T-helper 9 cell (primary cell): ENCODE measurements at places on chromosomes 5 and 9.
A peak's percentile ranks its signal among the peaks of the same experiment; 100 is the strongest.

GRCh38 chr9:137740312-137740711 lies 121.5 kb downstream of the EHMT1 start:
- DNase-seq, result no peak

DNA sequence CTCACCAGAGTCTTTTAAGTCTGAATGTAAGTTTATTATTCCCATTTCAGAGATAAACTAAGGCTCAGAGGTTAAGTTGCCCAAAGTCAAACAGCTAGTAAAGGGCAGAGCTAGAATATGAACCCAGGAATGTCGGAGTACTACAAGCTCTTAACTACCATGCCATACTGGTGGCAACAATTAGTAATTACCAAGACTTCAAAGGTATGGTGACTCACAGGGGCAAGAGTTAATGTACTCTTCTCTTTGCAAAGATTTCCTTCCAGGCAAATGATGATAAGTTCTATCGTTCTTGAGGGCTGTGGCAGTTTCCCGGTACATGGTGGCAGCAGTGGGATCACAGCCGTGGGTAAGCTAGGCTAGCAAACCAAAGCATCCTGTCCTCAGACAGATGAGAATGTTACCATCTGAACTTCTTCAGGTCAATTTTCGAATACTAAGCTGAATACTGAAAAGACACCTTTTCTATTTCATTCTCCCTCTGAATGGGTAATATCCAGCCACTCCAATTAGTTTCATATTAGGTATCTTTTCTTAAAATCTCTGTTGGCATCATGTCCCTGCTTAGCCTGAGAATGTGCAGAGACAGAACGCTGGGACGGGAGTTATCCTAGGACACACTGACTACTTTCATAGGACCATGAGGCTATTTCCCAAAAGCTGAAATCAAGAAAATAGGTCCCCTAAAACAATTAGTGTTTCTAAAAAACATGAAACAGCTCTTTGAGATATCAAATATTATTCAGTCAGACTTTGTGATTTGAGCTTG lies 117.0 kb upstream of the NR5A1 start:
- DNase-seq, result no peak

- DNase-seq, result no peak
Observed at GRCh38 chr5:76608833-76609232, 14.4 kb downstream of the F2RL2 start.

DNA sequence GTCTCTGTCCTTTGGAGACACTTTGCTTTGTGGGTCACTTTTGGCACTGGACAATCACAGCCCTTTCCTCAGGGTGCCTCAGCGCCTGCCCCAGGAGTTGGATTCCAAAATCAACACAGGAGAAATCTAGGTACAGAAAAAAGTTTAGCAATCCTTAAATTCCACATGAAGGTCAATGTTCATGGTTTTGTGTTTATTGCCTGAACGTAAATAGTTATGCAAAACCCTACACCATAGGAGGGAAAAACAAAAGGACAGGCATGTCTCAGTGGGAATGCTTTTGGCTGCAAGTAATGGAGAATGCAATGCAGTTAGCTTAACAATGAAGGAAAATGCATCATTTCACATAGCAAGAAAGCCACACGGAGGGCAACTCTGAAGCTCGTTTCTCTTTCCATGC lies 6.5 kb upstream of the HMCN2 start:
- DNase-seq, result no peak

DNA sequence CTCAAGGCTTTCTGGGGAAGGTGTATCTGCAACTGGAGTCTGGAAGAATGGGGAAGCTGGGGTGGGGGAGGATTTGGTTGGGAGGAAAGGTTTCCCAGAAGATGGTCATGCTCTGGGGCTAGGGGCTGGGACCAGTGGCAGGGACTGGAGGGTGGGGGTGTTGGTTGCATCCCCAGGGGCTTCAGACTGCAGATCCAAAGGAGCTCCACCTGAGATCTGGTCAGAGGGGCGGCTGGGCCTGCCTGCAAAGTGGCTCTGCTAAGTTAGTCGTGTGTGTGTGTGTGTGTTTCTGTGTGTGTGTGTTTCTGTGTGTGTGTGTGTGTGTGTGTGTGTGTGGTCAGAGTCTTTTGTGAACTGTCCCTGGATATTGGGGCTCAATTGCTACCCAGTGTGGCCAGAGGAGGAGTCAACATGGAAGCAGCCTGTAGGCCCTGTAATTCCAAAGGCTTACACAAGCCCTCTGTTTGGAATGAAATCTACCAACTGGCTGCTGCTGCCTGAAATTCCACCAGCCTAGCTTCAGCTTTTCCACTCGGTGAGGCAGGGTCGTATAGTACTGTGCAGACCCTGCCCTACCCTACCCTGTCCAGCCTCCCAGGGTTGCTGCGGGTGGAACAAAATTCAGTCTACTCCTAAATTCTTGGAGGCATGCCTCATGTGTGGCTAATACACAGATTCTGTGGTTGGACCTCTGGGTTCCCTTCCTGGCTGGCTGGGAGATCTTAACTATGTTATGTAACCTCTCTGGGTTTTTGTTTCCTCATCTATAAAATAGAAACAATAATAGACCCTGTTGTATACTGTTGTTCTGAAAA lies 12.5 kb upstream of the SYNPO start:
- DNase-seq, result no peak

- DNase-seq, result no peak
Observed at GRCh38 chr5:32836176-32836575, 125.1 kb downstream of the NPR3 start.

- DNase-seq, result no peak
Observed at GRCh38 chr5:58983526-58984452, 400.9 kb downstream of the RAB3C start.

DNA sequence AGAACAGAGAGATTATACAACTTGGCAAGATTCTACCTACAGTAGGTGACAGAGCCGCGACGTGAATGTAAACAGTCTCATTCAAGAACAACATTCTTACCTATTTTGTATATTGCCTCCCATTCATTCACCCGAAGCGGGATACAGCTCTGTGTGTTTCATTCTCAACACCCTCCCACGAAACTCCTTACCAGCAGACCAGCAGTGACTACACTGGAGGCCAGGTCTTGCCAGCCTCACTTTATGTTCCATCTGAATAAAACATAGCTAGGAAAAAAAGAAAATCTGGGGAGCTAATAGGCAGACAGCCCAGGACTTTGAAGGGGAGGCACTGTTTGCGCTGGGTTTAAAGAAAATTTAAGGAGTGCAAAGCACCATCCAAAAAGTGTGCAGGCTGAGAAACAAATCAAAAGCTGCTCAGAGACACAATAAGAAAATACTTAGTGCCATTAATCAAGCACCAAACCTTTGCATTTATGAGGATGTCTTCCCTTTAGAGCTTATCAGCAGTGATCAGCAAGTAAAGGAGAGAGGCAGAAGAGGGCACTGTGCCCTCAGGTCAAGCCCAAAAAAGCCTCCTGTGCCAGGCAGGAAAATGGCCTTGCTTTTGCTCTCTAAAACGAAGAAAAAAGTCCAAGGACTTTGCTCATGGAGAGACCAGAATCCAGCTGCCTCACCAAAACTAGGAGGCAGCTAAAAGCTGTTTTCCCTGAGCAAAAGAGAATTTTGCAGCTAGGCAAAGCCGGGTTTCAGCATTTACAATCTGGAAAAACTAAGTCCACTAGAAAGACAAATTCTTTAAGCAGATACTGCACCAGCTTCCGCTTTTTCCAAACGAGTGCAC lies 295.1 kb downstream of the BNC2 start:
- DNase-seq, result no peak

DNA sequence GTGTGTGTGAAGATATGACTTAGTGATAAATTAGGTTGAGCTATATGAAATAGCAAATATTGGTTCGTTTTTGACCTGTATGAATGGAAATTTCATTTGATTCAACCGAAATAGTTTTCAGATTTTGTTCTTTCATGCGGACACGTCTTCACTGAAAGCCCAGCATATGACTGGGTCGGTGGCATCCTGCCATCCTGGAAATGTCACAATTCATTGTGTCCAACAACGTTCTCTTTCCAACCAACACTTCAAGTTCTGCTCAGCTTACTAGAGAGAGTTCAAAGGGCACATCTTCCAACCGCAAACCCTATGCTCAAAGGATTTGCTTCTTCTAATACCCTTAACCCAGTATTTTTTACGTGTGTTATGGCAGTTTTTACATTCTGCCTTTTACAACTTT lies 252.5 kb downstream of the NTRK2 start:
- no peak for DNase-seq

DNA sequence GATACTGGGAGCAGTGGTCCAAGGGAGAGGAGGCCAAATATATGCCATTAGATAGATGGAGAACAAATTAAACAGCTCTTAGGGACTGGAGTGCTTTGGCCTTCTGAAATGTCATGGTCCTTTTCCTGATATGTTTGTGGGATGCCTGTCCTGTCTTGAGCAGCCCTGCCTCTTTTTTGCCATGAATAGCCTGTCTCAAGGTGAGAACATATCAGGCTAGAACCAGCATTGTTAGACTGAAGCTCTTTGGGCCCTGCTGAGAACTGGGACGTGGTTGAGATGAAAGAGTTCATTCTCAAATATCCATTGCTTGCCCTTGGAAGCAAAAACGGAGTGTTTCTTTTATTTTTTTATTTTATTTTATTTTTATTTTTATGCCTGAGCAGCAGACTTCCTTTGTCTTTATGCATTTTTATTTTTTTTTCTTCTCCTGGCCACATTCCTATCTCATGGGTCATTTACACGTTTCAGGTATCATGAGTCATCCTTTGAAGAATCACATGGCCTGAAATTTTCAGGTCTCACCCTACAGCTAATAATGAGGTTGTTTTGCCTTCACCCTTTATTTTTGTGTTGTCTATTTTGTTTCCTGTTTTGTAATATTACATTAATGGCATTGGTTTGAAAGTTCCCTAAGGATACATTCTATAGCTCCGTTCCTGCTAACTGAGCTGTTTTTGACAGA lies 371.4 kb downstream of the PSAT1 start:
- DNase-seq, result no peak

- no peak for DNase-seq
Observed at GRCh38 chr5:139867581-139867980, 72.0 kb downstream of the PSD2 start.

GRCh38 chr9:35322075-35322885 lies 160.5 kb downstream of the UNC13B start:
- DNase-seq, result no peak

GRCh38 chr9:75995066-75995465 lies 104.6 kb downstream of the PCSK5 start:
- no peak for DNase-seq

- no peak for DNase-seq
Observed at GRCh38 chr9:132881826-132882225, 3.1 kb downstream of the SPACA9 start.

DNA sequence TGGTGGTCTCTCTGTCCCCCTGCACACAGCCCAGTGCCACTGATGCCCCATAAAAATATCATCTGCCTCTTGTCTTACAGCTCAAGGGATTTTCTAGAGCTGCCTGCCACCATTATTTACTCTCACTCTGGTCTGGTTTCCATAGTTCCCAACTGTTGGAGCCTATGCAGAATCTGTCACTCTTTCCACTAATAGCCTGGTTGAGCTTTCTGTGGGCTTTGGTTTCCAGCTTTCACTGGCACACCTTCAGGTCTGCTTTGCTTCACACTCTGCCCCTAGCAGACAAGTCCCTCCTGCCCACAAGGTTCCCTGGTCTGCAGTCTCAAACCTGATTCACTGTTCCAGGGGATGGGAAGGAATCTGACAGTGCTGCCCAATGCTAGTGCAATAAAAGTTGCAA lies 103.0 kb upstream of the FTMT start:
- DNase-seq, result no peak

DNA sequence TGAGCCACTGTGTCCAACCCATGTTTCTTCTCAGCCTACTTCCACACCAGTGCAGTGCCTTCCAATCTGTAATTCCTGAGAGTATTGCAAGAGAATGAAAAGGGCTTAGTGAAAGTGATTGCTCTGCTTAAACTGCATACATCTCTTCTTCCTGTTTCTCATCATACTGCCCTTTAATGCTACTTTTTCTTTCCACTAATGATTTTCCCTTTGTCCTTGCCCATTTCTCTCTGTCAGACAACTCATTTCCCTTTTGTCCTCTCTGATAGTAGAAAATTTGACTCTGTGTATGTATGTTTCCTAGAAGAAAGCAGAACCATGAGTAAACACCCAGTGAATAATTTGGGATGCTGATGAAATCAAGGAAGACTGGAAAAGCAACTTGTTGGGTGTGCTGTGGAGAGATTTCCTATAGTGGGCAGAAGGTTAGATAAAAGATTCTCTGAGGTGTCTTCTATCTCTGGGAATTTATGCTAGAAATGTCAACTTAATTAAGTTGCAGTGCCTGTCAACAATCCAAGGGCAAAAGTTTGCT lies 102.2 kb upstream of the CHD1 start:
- DNase-seq, result no peak

GRCh38 chr9:5452286-5452609 lies 1.9 kb downstream of the CD274 start:
- DNase-seq, result no peak

- no peak for DNase-seq
Observed at GRCh38 chr9:75788006-75788634, 102.4 kb upstream of the PCSK5 start.

DNA sequence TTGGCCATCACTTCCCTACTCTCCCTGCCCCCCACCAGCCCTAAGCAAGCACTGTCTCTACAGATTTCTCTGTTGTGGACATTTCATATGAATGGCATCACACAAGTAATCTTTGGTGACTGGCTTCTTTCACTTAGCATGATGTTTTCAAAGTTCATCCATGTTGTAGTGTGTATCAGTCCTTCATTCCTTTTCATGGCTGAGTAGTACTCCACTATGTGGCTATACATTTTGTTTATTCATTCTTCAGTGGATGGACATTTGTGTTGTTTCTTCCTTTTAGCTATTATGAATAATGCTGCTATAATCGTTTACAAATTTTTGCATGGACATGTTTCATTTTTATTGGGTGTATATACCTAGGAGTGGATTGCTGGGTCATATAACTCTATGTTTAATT lies 84.1 kb downstream of the DAP start:
- DNase-seq, result no peak

- no peak for DNase-seq
Observed at GRCh38 chr9:119839888-119840287, 470.7 kb upstream of the BRINP1 start.

GRCh38 chr9:93962561-93963440 lies 7.6 kb upstream of the BARX1 start:
- DNase-seq, result peak; percentile 67

DNA sequence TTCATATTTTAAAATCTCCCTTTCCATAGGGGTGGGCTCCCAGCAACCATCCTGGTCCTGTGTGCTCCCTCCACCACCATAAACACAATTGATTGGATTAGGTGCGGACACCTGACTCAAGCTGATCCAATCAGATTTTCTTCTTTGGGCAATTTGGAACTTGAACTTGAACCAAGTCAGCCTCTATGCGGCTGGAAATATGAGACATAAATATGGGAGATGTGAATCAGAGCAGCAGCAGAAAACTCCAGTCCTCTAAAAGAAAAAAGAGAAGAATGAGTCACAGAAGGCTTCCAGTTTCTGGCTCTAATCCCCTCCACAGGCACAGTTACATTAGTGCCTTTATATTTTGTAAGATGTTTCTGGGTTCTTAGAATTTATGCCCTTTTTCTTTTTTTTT lies 306.6 kb downstream of the MLLT3 start:
- DNase-seq, result no peak
